ENCODE measurements at places on chromosomes 3 and 15.

GRCh38 chr3:182969853-182970252 is 10.5 kb downstream of the DCUN1D1 start:
- DNase-seq, result no peak

DNA sequence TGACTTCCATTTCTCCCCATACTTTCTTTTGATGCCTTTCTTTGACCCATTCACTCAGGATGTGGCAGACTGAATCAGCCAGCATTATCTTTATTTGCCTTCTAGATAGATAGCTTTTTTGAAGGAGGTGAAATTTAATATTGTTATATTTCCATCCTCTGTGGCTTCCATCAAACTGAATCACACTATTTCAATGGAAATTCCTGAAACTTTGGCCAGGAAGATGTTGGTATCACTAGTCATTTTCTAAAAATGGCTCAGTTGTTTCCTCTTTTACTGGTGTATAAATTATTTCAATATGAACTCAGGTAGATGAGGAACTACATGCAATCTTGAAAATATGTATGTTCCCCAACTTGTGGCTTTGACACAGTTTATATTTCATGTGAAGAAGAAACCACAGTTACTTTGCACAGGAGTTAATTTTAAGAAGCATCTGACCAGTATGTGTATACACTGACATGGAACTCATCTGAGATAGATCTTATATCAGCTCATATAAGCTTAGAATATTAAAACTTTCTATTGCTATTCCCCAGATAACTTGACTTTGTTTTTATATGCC is 248.3 kb downstream of the CGGBP1 start:
- no peak for DNase-seq

DNA sequence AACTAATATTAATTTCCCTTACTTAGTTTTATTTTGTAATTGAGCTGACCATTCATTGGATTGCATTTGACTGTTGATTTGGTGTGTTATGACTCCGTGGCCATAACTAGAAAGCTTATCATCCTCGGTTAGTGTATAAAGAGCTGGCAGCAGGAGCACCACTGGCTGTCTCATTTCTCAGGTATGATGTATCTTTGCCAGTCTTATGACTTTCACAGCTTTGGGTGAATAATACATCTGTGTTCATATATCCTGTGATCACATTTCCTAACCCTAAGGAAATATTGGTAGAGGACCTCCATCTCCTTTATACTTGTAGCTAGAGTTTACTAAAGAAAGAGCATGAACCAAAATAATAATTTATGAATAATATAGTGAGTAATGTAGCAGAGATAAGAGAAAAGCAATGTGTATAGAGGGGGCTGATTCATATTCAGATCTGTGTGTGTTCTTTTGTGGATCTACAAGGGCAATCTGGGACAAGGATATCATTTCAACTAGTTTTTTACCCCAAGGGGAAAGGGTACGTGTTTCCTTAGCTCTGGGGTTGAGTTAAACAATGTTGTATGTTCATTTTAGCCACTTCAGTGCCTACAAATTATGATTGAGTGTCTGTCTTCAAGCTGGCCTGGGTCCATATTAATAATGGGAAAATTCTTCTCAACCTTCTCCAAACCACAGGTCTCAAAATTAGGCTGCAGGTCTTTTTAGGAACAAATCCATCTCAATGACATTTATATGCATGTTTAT is 901.7 kb downstream of the NTRK3 start:
- no peak for DNase-seq

DNA sequence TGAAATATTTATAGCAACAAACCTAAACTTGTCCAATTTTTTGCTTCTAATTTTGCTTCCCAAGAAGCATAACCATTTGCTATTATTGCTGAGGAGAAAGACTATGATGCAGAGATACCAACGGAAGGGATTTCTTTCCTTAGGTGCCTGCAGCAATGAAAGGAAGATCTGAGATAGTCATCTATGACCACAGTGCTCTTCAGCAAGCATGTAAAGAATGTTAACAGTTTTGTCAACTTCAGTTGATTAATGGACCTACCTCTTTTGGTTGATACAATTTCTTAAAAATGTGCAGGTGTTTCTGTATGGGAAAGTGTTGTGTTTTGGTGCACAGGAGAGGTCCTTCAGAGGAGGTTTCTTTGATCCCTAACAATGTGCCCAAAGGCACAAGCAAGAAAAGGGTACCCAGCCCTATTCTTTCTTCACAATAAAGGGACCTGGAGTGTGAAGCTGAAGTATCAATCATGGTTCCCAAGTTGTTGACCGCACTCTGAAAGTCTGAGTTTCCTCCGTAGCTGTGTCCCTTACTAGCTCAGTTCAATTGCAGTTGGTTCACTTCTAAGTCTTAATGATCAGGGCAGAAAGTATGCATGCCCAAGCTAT is 307.7 kb upstream of the KCNH8 start:
- DNase-seq, result no peak

- DNase-seq, result no peak
Measured at GRCh38 chr3:119911748-119912147, 129.8 kb downstream of the NR1I2 start.

DNA sequence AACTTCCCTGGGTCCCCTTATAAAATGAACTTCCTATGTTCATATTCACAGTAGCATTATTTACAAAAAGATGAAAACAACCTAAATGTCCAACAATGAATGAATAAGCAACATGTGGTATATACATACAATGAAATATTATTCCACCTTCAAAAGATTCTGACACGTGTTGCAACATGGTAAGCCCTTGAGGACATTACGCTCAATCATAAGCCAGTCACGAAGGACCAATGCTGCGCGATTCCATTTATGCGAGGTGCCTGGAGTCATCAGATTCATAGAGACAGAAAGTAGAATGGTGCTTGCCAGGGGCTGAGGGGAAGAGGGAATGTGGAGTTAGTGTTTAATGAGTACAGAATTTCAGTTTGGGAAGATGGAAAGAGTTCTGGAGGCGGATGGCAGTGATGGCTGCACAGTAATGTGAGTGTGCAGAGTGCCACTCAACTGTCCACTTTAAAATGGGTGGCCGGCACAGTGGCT is 88.8 kb upstream of the ALDH1A3 start:
- DNase-seq, result no peak

GRCh38 chr3:180320631-180321030 is 281.3 kb upstream of the TTC14 start:
- DNase-seq, result no peak

DNA sequence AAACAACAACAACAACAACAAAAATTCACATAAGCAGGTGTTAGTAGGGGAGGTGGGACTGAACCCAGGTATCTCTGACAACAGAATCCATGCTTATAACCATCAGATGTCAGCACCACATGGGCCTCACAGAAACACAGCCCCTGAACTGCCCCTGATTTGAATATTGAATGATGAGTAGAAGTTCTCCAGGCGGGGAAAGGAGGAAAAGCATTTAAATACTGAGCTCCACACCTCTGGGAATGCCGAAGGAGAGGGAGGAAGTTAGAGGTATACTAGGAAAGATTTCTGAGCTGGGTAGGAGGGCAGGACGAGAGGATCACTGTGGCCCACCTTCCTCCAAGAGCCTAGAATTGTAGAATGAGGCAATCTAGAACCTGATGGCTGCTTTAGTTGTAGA is 31.9 kb upstream of the EIF4A2 start:
- DNase-seq, result no peak

All from central memory CD4-positive, alpha-beta T cell (primary cell).